Colonic mucosa (tissue), 4 donors: ENCODE measurements at places on chromosomes 1 and 21. TPM values are rescaled to one million over a fixed set of nuclear protein-coding genes. Genes with fewer than 3 reads are reported as not detected.

DNA sequence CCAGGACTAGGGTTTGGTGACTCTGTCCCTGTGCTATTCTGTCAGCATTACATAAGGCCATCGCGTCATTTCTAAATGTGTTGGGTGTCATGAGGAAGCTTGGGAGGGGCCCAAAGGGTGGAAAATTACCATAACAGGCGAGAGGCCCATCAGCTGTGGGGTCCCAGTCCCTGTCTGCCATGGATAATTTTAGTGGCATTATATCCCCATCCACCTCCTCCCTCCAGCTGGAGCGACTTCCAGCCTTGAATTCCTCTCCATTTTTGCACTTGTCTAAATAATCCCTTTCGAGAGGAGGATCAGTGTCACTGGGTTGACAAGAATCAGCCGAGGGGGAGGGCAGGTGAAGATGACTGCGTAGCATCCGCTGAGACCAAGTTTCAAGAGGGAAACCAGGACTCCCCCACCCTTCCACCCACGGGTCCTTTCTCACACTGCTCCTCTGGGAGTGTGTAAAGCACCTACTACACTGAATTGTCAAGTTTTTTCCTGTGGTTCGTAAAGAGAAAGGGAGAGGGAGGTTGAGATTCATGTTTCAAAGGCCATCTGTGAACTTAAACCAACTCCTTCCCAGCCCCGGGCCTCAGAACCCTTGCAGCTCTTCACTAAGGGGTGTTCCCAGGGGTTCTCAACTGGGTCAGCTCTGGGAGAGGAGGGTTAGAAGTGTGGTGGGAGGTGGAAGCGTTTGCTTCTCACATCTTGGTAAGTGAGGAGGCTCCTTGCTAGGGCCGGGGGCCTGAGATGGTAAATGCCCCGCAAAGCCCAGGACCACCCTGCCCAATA, 29.2 kb downstream of the VASH2 start:
- DNase-seq = no peak

DNA sequence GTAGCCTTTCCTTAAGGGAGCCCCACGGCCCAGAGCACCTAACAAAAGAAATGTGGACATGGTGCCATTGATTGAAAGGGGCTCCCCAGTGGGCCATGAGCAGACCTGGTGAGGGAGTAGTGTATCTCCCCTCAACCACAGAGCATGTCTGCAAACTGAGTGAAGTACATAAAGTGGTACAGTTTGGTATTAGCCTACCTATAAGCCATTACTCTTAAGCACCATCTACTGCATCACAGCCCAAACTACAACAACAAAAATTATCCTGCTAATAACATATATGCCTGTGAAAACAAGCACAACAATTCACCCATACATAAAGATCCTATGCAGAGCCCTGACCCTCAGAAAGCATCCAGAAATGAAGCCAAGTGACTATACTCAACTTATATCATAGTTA, 407.8 kb downstream of the PTPRC start:
- no peak for DNase-seq

- no peak for DNase-seq
Measured at GRCh38 chr1:106047210-106047609, 1009.3 kb upstream of the PRMT6 start.

GRCh38 chr1:21258331-21259134, 31.7 kb downstream of the ECE1 start:
- DNase-seq = no peak

GRCh38 chr1:18419113-18419844, 61.5 kb upstream of the KLHDC7A start:
- DNase-seq = no peak

DNA sequence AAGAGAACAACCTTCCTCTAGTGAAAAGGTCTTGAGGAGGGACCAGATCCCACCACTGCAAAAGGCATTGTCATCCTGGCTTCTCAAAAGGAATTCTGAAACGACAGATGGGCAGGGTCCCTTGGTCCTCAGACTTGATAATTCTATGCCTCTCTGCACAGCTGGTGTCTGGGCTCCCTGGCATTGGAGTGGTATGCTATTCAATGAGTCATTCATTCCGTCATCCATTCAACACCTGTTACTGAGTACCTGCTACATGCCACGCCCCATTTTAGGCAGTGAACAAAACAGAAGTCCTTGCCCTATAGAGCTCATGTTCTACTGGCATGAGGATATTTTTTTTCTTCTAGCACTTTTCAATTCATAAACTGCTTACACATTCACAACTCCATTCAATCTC, 45.8 kb upstream of the HMGB4 start:
- no peak for DNase-seq

DNA sequence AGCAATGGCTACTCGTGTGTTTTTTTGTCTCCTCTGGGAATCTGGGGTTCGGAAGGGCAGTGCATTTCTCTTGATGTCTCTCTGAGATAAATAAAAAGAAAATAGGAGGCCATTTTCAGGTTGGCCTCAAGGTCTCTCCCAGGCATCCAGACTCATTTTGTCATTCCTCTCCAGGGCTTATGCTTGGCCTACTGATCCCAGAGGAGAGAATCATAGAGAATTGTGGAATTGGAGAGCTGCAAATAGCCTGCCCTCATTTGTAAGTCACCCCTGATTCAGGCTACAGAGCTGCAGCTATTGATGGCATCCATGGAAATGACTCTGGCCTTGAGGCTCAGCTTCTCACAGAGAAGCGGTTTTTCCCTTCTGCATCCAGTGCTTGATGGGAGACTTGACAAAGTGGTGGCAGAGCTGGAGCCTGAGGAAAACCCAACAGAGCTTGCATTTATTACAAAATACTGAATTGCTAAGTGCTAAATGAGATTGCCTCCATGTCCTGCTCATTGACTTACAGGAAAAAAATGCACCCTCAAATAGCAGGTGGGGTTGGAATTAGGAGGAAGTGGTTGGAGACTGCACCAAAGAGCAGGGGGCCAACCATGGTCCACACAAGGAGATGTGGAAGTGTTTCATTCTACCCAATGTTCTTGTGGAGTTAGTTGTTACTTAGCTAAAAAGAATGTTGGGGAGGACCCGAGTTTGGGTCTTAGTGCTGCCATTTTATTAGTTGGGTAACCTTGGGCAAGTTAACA, 140.4 kb downstream of the S1PR1 start:
- no peak for DNase-seq

DNA sequence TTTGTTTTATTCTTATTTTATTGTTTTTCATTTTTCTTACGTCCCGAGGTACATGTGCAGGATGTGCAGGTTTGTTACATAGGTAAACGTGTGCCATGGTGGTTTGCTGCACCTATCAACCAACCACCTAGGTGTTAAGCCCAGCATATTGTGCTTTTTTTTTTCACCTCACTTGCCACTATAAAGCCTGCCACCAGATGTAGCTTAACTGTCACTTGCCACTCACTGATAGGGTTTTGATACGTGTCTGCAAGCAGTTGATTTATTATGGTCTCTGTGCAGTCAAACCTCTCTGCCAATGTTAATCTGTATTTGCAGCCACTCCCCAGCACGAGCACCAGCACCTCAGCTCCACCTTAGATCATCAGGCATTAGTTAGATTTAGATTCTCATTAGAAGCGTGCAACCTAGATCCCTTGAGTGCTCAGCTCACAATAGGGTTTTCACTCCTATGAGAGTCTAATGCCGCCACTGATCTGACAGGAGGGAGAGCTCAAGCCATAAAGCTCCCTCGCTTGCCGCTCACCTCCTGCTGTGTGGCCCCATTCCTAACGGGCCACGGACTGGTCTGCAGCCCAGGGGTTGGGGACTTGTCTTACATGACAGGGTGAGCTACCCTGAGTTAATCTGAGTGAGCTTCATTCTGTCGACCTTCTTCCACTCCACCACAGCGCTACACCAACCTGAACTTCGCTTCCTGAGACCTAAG, 17.9 kb upstream of the ABCG1 start:
- DNase-seq = no peak

DNA sequence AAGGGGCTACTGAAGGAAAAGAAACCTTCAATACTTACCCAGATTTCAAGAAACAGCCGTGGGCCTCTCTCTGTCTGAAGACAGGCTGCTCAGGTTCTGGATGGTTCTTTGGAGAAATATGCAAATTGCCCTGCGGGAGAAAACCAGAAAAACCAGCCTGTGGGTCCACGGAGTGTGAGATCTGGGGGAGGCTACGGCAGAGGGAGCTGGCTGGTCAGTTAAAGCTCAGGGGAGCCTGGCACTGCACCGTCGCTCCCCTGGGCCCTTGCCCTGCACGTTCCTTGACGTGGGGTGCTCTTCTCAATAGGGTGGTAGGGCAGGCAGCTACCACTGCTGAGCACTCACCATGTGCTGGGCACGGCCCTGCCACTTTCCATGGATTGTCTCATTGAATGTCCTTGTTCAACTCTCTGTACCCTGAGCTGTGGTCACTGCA, 12.7 kb downstream of the TMCO4 start:
- no peak for DNase-seq

- DNase-seq = no peak
Measured at GRCh38 chr1:208485512-208485911, 241.3 kb upstream of the PLXNA2 start.

DNA sequence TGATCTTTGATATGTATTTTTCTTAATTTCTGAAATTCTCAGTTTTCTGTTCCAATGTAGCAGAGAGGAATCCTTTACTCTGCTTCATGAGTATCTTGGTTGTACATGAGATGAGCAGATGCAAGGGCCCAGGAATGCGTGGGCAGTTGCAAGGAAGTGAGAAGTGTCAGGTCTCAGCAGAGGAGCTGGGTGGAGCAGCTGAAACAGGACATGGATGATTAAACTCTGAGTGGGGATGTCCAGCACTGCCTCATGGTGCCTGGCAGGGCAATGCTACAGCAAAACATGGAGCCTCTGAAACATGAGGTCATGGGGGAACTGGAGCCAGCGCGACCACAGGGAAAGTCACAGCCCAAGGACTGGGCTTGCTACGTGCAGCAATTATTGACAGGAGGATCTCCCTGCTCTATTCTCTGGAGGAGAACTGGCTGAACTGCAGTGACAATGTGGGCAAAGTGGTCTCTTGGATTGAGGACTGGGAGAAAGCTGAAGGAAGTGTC, 48.4 kb downstream of the COLGALT2 start:
- no peak for DNase-seq

DNA sequence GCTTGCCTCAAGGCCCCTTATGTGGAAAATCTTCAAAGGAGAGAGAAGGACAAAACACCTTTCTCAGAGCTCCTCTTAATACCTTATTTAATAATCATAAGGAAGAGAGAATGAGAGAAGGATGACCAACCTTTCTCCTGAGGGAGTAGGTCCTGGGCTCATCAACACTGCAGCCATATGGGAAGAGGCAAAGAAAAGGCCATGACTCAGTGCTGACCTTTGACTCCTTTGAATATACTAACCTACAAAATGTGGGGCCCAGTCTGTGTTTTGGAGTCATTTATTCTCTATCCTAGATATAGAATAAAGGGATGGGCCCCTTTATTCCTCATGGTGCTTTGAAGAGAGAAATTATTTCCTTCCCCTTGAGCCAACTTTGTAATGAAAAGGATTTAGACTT, 38.3 kb downstream of the CAMSAP2 start:
- no peak for DNase-seq

- no peak for DNase-seq
Measured at GRCh38 chr1:33143698-33144097, 38.1 kb downstream of the TRIM62 start.

- DNase-seq = no peak
Measured at GRCh38 chr1:179820226-179820970, 57.2 kb downstream of the TOR1AIP2 start.

GRCh38 chr1:2787163-2787911, 14.2 kb downstream of the TTC34 start:
- no peak for DNase-seq

DNA sequence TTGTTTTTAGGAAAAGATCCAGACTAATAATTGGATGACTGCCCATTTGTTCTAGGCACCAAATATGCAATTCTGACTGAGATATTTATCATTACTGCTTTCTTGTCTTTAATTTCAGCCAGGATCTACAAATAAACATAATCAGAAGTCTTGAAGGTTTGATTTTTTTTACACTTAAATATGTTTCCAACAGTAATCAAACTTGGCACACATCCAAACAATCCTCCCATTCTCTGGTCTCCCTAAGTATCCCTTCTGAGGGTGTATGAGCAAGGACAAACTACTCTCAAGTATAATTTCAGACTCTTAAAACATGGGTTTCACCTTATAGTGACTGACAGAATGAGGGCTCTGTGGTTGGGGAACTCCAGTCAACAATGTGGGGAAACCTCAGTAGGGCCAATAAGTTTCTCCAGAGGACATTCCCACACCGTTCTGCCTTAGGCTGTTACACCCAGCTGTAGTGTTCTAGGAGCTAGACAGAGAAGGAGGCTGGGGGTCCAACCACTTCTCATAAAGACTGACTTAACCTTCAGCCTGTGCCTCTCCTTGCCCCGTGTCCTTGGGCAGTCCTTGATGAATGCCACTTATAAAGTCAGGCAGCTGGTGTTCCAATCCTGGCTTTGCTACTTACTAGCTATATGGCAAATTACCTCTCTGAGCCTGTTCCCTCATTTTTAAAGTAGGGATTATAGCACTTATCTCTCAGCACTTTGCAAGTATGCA, 1.5 kb upstream of the PALMD start:
- DNase-seq = no peak

DNA sequence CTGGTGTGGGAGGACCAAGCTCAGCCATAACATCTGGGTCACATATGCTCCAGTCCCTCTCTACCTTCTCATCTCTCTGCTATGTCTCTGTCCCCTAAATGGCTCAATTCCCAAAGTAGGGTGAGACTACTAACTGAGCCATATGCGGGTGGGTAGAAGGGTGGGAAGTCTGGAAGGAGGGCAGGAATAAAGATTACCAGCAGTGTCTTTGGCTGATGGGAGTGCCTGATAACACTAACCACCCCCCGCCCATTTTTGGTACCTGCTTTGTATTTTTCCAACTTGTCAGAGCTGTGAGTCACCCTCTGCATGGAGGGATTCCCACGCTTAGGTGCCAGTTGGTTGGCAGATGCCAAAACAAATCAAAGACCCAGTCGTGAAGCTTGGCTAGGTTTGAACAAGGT, 14.9 kb upstream of the SSBP3 start:
- no peak for DNase-seq

The IRF6 gene
- 133 TPM for total RNA-seq

The HAO2 gene
- total RNA-seq = not detected

The CYP4Z1 gene
- not detected for total RNA-seq

The CELA2A gene
- not detected for total RNA-seq
